A549 treated with Mapracorat at 1 μM for 4 hours (cell line): ENCODE measurements at places on chromosomes 4 and X. TPM values are rescaled to one million over a fixed set of nuclear protein-coding genes. Genes with fewer than 3 reads are reported as not detected.

ADH7 gene
- total RNA-seq = not detected in 5 replicates

HERC6 gene
- 3.0 to 4.0 TPM (median 3.5 TPM) in 5 replicates for total RNA-seq

CLTRN gene
- total RNA-seq = 0.73 to 1.2 TPM (median 0.93 TPM) in 5 replicates

PRPS1 gene
- 97.4 to 113 TPM (median 100 TPM) in 5 replicates for total RNA-seq

BANK1 gene
- 0.63 to 1.8 TPM (median 0.93 TPM) in 5 replicates for total RNA-seq

TNIP3 gene
- total RNA-seq = 0.12 to 0.56 TPM (median 0.44 TPM) in 5 replicates

CFI gene
- 0.46 to 0.97 TPM (median 0.69 TPM) in 5 replicates for total RNA-seq

IL9R gene
- total RNA-seq = 0.14 to 0.53 TPM (median 0.19 TPM) in 5 replicates
